Calu3 (cell line): ENCODE measurements at places on chromosomes 16 and 17. TPM values are rescaled to one million over a fixed set of nuclear protein-coding genes. Genes with fewer than 3 reads are reported as not detected.
A peak's percentile ranks its signal among the peaks of the same experiment; 100 is the strongest.

- no peak for DNase-seq
- H3K4me3 ChIP-seq, result no peak overlapping the region
- no peaks in the 10 kb centered on the region for H3K27me3 ChIP-seq
- no peak overlapping the region for H3K27ac ChIP-seq
Observed at GRCh38 chr17:9478889-9479288, 96.7 kb downstream of the STX8 start.

- no peak for DNase-seq
- H3K36me3 ChIP-seq, result peaks cover 81% of the 10 kb centered on the region
- peak overlapping the region; percentile 12 for H3K27ac ChIP-seq
- H3K27me3 ChIP-seq, result no peaks in the 10 kb centered on the region
Observed at GRCh38 chr16:19505600-19506303, 16.1 kb downstream of the GDE1 start.

DNA sequence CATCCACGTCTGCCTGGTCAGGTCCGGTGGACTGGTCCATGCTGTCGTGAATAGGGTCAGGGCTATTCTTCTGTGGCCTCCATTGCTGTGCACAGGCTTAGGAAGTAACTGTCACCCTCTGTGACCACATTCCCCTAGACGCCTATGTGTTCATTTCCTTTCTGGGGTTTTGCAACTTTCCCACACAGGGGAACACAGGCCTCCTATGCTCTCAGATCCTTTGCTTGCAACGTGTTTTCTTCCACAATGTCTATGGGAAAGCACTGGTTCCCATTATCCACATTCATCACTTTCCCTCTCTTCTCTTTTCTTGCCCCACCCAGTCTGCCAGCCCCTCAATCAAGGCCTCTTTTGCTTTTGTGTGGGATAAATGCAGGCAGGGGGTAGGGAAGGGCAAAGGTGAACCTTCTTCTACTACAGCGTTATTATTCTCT, 43.2 kb upstream of the DNAJA2 start:
- H3K4me1 ChIP-seq, result no peaks in the 10 kb centered on the region
- no peak overlapping the region for H3K27ac ChIP-seq
- no peaks in the 10 kb centered on the region for H3K36me3 ChIP-seq
- no peak overlapping the region for H3K4me3 ChIP-seq

MYH11 gene
- total RNA-seq, result 0.05 TPM in 1 of 2 replicates, not detected in the other

COQ9 gene
- total RNA-seq, result 75.9 and 77.7 TPM in 2 replicates
